ENCODE measurements at places on chromosomes 1 and 21. TPM values are rescaled to one million over a fixed set of nuclear protein-coding genes. Genes with fewer than 3 reads are reported as not detected.
A peak's percentile ranks its signal among the peaks of the same experiment; 100 is the strongest.

- DNase-seq = no peak
Observed at GRCh38 chr1:185260611-185261010, 56.4 kb downstream of the IVNS1ABP start.

Gene LY9
- total RNA-seq = 11.6 TPM

- DNase-seq = no peak
Observed at GRCh38 chr1:171966426-171967220, 125.3 kb downstream of the DNM3 start.

GRCh38 chr1:25703671-25704266, 87.2 kb downstream of the MAN1C1 start:
- DNase-seq = no peak

Gene GPR161
- total RNA-seq = 20.0 TPM

DNA sequence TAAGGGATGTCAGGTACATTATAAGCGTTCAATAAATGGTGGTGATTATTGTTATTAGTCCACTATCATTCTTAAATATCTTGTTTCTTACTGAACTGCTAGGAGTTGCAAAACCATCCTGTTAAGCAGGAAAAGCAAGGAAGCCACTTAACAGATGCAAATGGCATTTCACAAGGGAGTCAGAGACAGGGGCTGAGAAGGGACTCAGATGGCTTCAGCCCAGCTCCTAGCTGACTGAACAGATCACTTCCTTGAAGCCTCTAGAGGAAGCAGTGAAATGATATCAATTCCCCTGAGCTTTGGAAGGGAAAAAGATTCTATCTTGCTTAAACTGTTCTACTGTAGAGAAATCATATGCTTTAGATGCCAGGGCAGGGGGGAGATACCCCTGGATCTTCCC, 151.5 kb downstream of the ST6GALNAC5 start:
- peak; percentile 6 for DNase-seq

GRCh38 chr1:55117941-55118340, 78.6 kb downstream of the PCSK9 start:
- DNase-seq = no peak

GRCh38 chr21:18147678-18148077, 97.0 kb upstream of the CHODL start:
- no peak for DNase-seq

- no peak for DNase-seq
Observed at GRCh38 chr21:43726686-43727518, 8.0 kb downstream of the PDXK start.

Gene TOR3A
- total RNA-seq = 7.7 TPM

DNA sequence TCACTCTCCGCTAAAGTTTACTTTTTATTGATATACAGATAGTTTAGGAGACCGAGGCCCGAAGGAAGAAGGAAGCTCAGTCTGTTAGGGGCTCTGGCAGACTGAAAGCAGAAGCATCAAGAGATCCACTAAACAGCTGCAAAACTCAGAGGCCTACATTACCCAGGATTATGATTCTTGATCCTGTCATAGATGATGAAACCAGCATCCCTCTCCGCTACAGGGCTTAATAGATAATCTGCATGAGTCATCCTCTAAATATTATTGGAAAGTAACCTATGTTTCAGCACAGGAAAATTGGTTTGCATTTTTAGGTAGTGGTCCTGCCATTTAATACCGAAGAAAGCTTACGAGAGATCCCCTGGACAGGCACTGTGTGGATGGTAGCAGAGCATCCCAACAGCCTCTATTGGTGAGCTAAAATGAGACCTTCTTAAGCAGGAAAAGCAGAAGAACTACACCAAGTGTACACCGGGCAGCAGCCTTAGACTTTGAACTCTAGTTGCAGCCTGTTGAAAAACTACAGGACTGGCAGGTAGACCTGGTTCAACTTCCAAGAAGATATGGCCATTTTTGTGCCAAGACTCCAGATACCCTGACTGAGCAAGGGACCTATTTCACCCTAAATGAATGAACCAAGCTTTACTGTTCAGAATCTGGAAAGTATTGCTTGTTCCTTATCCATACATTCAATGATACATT, 6.8 kb downstream of the CASQ2 start:
- peak; percentile 88 for DNase-seq

Gene GPR153
- 17.6 TPM for total RNA-seq

GRCh38 chr1:37677143-37677439, 15.2 kb upstream of the CDCA8 start:
- DNase-seq = no peak

- DNase-seq = no peak
Observed at GRCh38 chr1:116560704-116561490, 9.9 kb downstream of the CD58 start.

- DNase-seq = no peak
Observed at GRCh38 chr21:36261459-36261858, 58.5 kb upstream of the MORC3 start.

DNA sequence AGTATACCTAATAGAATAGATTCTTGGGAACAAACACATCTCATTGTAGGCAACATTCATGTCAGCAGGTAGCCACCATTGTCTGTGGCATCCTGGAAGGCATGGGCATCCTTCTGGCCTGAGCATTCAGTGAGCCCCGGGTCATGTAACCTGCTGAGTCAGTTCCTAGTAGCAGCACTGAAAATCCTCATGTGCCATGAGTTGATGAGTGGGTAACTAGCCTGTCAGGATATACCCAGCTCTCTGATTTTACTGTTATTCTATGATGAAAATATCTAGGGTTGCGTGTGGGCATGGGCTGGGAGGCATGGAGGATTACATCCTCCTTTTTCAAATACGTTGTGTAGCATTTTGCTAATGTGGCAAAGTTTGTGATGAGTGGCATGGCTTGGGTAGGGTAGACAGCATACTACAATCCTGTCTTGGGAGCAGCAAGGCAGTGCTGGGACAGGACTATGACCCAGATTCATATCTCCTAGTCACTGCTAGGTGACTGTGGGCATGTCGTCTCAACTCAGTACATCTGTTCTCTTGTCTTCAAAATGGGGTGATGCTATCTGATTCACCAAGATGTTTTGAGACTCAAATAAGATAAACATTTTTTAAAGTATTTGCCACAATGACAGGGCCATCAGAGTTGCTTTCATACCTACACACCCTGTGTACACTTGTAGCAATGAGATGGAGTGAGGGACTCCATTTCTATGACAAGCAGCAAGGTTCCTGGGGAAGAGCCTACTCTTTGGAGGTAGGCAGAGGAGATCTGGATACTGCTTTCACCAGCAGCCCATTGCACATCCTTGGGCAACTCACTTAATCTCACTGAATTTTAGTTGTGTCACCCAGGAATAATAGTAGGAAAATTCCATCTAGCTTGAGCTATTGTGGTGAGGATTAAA, 62.5 kb downstream of the CD58 start:
- DNase-seq = no peak

Gene BMP8B
- 0.48 TPM for total RNA-seq

GRCh38 chr1:42889264-42889663, 42.9 kb downstream of the ZNF691 start:
- no peak for DNase-seq

Gene SRGAP2C
- total RNA-seq = 33.5 TPM

GRCh38 chr1:31244326-31244725, 4.6 kb upstream of the NKAIN1 start:
- no peak for DNase-seq

DNA sequence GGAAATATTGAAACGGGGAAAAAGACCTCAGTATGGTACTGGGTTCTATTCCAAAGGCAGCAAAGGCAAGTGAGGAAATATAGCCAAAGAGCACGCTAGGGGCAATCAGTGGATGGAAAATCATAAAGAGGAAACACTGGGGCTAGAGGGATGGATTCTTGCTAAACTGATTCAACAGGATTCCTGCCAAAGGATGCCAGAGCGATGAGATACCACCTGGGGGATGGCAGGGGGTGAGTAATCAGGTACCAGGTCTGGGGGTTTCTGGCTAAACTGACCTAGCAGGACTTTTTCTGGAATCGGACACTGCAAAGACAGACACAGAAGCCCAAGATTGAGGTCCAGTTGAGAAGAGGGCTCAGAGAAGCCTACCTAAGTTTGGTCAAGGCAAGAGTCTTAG, 6.7 kb downstream of the CHI3L2 start:
- no peak for DNase-seq

GRCh38 chr1:234125283-234125682, 220.8 kb downstream of the SLC35F3 start:
- no peak for DNase-seq

DNA sequence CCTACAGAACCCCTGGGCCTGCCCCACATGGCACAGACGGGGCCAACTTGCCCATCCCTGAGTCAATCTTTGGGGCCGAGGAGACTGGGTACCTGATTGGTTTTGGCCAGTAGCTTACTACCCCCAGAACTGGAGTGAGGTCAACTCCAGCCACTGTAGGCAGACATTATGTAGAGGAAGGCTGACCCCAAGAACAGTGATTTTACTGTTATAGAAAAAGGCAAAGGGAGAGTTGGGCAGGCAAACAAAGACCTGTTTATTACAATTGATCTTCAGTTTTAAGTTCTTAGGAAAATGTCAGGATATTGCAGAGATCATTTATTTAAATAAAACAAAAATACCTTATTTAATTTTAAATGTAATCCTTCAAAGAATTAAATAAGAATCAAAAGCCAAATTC, 653.8 kb downstream of the NPHP4 start:
- DNase-seq = no peak

Gene S100A16
- total RNA-seq = 40.0 TPM

- DNase-seq = no peak
Observed at GRCh38 chr1:198701766-198702539, 63.1 kb downstream of the PTPRC start.

Gene AADACL3
- total RNA-seq = 5.8 TPM
